ENCODE measurements at places on chromosomes 1 and 21. TPM values are rescaled to one million over a fixed set of nuclear protein-coding genes. Genes with fewer than 3 reads are reported as not detected.

The SPSB1 gene
- total RNA-seq = 4.9 TPM

The AXDND1 gene
- 0.64 TPM for total RNA-seq

The OR10K1 gene
- not detected for total RNA-seq

The NHLH1 gene
- 1.6 TPM for total RNA-seq

The AUNIP gene
- total RNA-seq = 10.6 TPM

The C1orf167 gene
- not detected for total RNA-seq

The ANKRD34A gene
- total RNA-seq = 0.27 TPM

The LCE2D gene
- total RNA-seq = not detected

The TNFSF4 gene
- total RNA-seq = 0.31 TPM

- H3K27me3 ChIP-seq = peaks cover 39% of the 10 kb centered on the region
- DNase-seq = no peak
- H3K4me3 ChIP-seq = no peak overlapping the region
- no peaks in the 10 kb centered on the region for H3K36me3 ChIP-seq
- H3K27ac ChIP-seq = no peak overlapping the region
Observed at GRCh38 chr1:159077120-159077961, 775 bp upstream of the AIM2 start.

GRCh38 chr21:14744368-14744767, 198.3 kb upstream of the SAMSN1 start:
- no peak overlapping the region for H3K27ac ChIP-seq
- H3K36me3 ChIP-seq = no peaks in the 10 kb centered on the region
- no peak for DNase-seq
- H3K4me1 ChIP-seq = peaks cover 17% of the 10 kb centered on the region
- H3K27me3 ChIP-seq = no peaks in the 10 kb centered on the region

GRCh38 chr21:38027901-38028498, 111.7 kb upstream of the KCNJ6 start:
- H3K27ac ChIP-seq = no peak overlapping the region
- H3K4me1 ChIP-seq = peaks cover 8% of the 10 kb centered on the region
- peaks cover 82% of the 10 kb centered on the region for H3K27me3 ChIP-seq
- H3K4me3 ChIP-seq = no peak overlapping the region
- no peak for DNase-seq

GRCh38 chr1:2230781-2231531, 2.8 kb downstream of the SKI start:
- H3K36me3 ChIP-seq = peaks cover 64% of the 10 kb centered on the region
- no peak overlapping the region for H3K27ac ChIP-seq
- peaks cover 20% of the 10 kb centered on the region for H3K4me1 ChIP-seq
- no peaks in the 10 kb centered on the region for H3K27me3 ChIP-seq
- no peak for DNase-seq
- H3K4me3 ChIP-seq = peak overlapping the region; percentile 87

DNA sequence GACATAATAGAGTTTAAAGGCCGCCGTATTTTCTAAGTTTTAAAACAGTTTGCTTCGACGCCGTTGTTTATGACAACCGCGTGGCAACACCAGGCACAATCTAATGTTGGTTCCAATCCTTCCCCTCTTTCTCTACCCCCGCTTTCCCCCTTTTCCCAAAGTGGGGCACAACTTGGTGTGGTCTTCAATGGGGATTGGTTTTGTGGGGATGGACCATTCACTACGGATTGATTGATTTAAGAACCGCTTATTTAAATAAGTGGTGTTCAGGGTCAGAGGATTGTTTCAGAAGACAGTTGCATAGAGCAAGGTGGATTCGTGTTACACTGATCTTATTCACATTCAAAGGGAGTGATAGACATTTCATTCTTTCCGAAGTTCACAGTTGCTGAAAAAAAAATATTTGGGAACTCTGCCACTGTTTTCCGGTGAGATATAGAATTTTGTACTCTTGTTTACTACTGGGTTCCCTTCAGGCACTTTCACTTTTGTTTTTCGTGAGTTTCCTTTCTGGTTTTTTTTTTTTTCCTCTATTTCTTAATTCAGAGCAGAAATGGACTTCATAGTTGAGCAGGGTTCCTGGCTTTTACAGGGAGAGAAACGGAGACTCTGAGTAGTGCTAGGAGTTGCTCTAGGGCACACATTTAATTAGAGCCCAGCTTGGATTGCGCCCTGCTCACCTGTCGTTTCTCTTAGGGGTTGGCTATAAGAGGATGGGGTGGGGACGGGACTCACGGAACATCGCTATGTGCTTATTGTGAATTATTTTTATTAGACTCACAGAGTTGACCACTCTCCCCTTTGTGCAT, 79.6 kb upstream of the AK4 start:
- DNase-seq = peak; percentile 6
- H3K36me3 ChIP-seq = peaks cover 31% of the 10 kb centered on the region
- peaks cover 18% of the 10 kb centered on the region for H3K4me1 ChIP-seq
- H3K27ac ChIP-seq = peak overlapping the region; percentile 82

GRCh38 chr1:162060314-162060713, 9.2 kb upstream of the NOS1AP start:
- no peak overlapping the region for H3K27ac ChIP-seq
- no peak overlapping the region for H3K4me3 ChIP-seq
- H3K27me3 ChIP-seq = no peaks in the 10 kb centered on the region
- peaks cover 4% of the 10 kb centered on the region for H3K4me1 ChIP-seq
- H3K36me3 ChIP-seq = no peaks in the 10 kb centered on the region

DNA sequence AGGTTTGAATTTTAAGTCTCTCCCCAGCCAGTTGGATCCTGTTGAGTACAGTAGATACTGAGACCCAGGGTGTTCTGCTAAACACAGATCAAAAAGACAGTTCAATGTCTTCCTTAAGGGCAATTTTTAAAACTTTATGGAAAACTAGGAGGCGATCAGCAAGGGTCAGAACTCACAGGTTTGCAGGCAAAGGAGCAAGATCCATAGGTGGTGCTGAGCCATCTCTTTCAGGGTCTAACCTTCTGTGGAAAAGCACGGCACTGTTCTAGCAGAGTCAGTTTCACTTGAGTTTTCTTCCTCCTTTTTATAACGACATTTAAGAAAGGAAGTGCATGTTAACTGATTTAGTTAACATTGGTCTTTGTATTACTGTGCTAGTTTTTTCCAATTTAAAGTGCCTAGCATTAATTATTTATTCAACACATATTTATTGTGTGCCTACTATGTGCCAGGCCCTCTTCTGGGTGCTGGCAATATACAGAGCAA, at the start of gene CD84:
Gene CD84, minus strand, starts transcription at position 281 of the 486 bp plus-strand sequence. Its CDS starts 59 bp downstream, at position 222.
- DNase-seq = no peak
- H3K4me1 ChIP-seq = no peaks in the 10 kb centered on the region
- H3K36me3 ChIP-seq = no peaks in the 10 kb centered on the region

DNA sequence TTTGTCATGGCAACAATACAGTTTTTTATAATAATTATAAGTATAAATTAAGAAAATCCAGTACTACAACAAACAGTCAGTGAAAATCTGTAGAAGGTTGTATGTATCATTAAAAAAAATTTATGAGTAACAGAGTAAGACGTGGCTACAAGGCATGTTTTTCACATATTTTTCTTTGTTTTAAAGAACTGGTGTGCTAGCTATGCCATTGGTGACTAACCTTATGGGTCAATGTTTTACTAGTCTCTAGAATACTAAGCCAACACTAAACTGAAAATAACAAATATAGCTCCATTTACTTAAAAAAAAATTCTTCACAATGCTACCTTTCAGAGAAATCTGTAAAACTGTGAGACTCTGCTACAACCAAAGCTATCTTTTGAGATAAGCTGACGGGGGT, 261.5 kb downstream of the ADGRL2 start:
- peaks cover 18% of the 10 kb centered on the region for H3K4me1 ChIP-seq
- H3K27ac ChIP-seq = no peak overlapping the region
- peaks cover 4% of the 10 kb centered on the region for H3K36me3 ChIP-seq
- H3K4me3 ChIP-seq = no peak overlapping the region

- no peak for DNase-seq
- no peaks in the 10 kb centered on the region for H3K36me3 ChIP-seq
- H3K4me3 ChIP-seq = no peak overlapping the region
- H3K27ac ChIP-seq = no peak overlapping the region
- no peaks in the 10 kb centered on the region for H3K27me3 ChIP-seq
Observed at GRCh38 chr1:188499690-188500089, 1670.9 kb downstream of the PLA2G4A start.

DNA sequence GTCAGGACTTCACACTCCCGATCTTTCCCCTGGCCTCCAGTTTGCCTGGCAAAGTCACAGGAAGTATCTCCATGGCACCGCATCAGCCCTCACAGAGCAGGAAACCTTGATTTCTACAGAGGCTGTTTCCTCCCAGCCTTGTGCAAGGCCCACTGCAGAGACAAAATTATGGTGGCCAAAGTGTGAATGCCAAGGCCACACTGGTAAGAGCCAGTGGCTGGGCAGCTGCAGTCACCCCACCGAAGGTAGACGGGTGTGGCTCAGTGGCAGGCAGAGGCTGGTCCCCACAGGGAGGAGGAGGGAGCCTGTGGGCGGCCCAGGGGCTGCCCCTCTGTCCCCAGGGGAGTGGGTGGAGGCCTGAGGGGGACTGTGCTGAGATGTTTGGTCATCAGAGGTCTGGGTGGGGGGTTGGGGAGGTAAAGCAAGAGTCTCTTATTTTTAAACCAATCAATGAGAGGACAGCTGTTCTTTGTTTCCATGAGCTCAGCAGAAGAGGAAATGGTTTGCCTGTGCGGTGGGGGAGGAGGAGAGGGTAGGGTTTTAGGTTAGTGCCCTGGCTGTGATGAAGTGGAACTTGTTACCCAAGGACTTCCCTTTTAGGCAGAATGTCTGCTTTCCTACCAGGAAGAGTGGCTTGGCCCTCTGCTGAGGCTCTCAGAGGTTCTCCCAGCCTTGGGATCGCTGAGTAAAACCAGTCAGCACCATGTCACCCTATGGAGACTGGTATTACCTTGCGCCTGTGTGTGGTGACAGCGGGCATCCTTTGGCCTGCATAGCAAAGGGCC, 18.0 kb upstream of the BTG2 start:
- DNase-seq = no peak
- no peak overlapping the region for H3K27ac ChIP-seq
- H3K4me1 ChIP-seq = peaks cover 30% of the 10 kb centered on the region
- no peak overlapping the region for H3K4me3 ChIP-seq
- peaks cover 12% of the 10 kb centered on the region for H3K27me3 ChIP-seq
- peaks cover 13% of the 10 kb centered on the region for H3K36me3 ChIP-seq

GRCh38 chr1:209688746-209689234, 13.6 kb downstream of the G0S2 start:
- H3K27me3 ChIP-seq = peaks cover 8% of the 10 kb centered on the region
- peaks cover 35% of the 10 kb centered on the region for H3K4me1 ChIP-seq
- H3K36me3 ChIP-seq = no peaks in the 10 kb centered on the region
- H3K4me3 ChIP-seq = no peak overlapping the region

GRCh38 chr1:240998024-240998423, 359.0 kb downstream of the RGS7 start:
- DNase-seq = no peak
- H3K36me3 ChIP-seq = no peaks in the 10 kb centered on the region
- peaks cover 18% of the 10 kb centered on the region for H3K4me1 ChIP-seq

GRCh38 chr1:7753641-7754040, 17.5 kb upstream of the VAMP3 start:
- no peak overlapping the region for H3K4me3 ChIP-seq
- no peaks in the 10 kb centered on the region for H3K36me3 ChIP-seq
- no peak overlapping the region for H3K27ac ChIP-seq

DNA sequence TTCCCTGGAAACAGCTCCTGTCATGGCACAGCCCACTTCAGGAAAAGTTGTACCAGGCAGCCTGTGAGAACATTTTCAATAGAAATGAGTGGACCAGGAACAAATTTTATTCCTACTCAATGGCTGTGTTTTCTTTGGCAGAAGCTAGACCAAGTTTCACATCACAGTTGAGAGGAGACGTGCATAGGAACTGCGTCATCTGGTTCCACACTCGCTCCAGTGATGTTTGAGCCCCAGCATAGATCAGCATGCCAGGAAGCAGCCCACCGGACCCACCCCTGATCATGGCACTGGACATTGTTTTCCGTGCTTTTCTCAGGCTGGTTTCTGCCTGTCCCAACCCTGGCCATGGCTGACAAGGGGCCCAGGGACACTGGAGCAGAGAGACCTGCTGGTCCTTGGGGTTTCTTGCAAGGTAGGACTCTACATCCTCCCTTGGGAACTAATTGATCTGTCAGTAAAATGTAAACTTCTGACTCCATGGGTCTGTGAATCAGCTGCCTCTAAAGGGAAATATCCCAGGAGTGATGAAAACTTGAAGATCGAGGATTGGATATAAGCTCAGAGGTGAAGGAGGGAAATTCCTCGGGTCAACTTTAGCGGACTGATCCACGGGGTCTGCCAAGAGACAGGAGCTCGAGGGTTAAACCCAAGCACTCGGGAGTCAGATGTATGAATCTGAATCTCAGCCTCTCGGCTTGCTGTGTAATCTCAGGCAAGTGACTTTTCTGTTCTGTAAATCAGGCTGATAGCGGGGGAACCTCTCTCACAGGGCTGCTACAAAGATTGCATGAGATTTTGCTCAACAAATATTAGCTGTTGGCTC, 35.7 kb downstream of the NEK2 start:
- H3K4me3 ChIP-seq = peak overlapping the region; percentile 28
- H3K27me3 ChIP-seq = no peaks in the 10 kb centered on the region
- H3K36me3 ChIP-seq = peaks cover 7% of the 10 kb centered on the region
- H3K27ac ChIP-seq = no peak overlapping the region
- peaks cover 42% of the 10 kb centered on the region for H3K4me1 ChIP-seq

DNA sequence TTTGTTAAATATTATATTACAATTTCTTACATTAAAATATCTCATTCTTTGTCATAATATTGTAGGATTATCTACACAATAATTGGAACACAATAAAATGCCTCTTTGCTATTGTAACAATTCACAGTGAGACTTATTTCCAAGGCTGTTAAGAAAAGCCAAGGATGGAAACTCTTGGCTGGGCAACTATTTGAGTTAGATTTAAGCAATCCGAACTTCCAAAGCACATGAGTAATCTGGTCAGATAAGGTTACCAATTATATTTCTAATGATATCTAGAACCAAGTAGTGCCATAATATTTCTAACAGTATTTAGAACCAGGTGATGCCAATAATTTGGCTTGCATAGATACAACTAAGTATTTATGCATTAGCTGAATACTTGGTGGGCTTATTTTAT, 154.7 kb upstream of the KCNK2 start:
- H3K27ac ChIP-seq = no peak overlapping the region
- H3K27me3 ChIP-seq = no peaks in the 10 kb centered on the region
- no peaks in the 10 kb centered on the region for H3K36me3 ChIP-seq

- peaks cover 83% of the 10 kb centered on the region for H3K27me3 ChIP-seq
- DNase-seq = no peak
- no peak overlapping the region for H3K4me3 ChIP-seq
- no peaks in the 10 kb centered on the region for H3K4me1 ChIP-seq
- H3K36me3 ChIP-seq = no peaks in the 10 kb centered on the region
Observed at GRCh38 chr1:201359031-201359872, 18.2 kb downstream of the TNNT2 start.

GRCh38 chr1:84488107-84488506, 9.0 kb downstream of the RPF1 start:
- DNase-seq = no peak
- H3K27ac ChIP-seq = no peak overlapping the region
- peaks cover 20% of the 10 kb centered on the region for H3K36me3 ChIP-seq

GRCh38 chr1:165344736-165345135, 11.8 kb downstream of the LMX1A start:
- no peak overlapping the region for H3K27ac ChIP-seq
- peaks cover 100% of the 10 kb centered on the region for H3K27me3 ChIP-seq
- no peaks in the 10 kb centered on the region for H3K4me1 ChIP-seq

DNA sequence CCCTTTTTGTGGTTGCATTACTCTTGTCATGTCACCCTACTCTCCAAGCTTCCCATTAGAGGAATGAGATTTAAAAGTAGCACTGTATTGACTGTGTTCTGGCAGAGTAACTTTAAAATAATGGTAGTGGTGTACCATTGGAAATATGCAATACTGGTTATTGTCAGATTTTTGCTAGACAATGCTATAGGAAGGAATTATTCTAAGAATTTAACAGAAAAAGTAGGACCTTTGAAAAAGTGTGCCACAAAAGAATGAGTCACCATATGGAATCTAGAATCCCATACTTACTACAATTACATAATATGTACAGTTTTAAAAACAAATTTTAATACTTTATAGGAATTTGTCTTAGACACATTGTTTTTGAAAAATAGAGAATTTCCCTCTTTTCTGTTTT, 13.8 kb downstream of the MIER1 start:
- H3K4me1 ChIP-seq = peaks cover 33% of the 10 kb centered on the region
- H3K4me3 ChIP-seq = no peak overlapping the region
- H3K36me3 ChIP-seq = peaks cover 20% of the 10 kb centered on the region
- no peak for DNase-seq
